Activated T-cell treated with anti-CD3 and anti-CD28 coated beads, Interleukin-2, amount 50 U/mL, for 72 hours (primary cell): ENCODE measurements at places on chromosomes 11 and 22. TPM values are rescaled to one million over a fixed set of nuclear protein-coding genes. Genes with fewer than 3 reads are reported as not detected.

The ATP6V1E1 gene
- 89.5 TPM for total RNA-seq

The PATE4 gene
- not detected for total RNA-seq

DNA sequence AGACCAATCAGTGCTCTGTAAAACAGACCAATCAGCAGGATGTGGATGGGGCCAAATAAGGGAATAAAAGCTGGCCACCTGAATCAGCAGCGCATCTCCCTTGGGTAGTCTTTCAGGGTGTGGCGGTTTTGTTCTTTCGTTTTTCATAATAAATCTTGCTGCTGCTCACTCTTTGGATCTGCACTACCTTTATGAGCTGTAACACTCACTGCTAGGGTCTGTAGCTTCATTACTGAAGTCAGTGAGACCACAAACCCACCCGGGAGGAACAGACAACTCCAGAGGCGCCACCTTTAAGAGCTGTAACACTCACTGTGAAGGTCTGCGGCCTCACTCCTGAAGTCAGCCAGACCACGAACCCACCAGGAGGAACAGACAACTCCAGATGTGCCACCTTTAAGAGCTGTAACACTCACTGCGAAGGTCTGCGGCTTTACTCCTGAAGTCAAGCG is 175.5 kb upstream of the PDGFD start:
- DNase-seq, result no peak
- H3K4me3 ChIP-seq, result no peak overlapping the region
- no peaks in the 10 kb centered on the region for H3K27me3 ChIP-seq
- H3K27ac ChIP-seq, result no peak overlapping the region
- no peaks in the 10 kb centered on the region for H3K4me1 ChIP-seq

DNA sequence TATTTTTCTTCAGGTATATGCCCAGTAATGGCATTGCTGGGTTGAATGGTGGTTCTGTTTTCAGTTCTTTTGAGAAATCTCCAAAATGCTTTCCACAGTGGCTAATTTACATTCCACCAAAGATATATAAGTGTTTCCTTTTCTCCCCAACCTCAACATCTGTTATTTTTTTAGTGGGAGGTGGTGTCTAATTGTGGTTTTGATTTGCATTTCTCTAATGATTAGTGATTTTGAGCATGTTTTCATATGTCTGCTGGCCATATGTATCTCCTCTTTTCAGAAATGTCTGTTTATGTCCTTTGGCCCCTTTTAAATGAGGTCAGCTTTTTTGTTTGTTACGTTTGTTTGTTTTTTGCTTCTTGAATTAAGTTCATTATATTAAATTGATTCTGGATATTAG is 760.2 kb downstream of the KCNA4 start:
- H3K27me3 ChIP-seq, result no peaks in the 10 kb centered on the region
- no peaks in the 10 kb centered on the region for H3K4me1 ChIP-seq
- no peak overlapping the region for H3K27ac ChIP-seq
- H3K4me3 ChIP-seq, result no peak overlapping the region

GRCh38 chr11:123187665-123188507 is 7.2 kb downstream of the CLMP start:
- no peaks in the 10 kb centered on the region for H3K36me3 ChIP-seq
- no peak overlapping the region for H3K27ac ChIP-seq
- H3K4me3 ChIP-seq, result peak overlapping the region; percentile 33
- peaks cover 58% of the 10 kb centered on the region for H3K27me3 ChIP-seq
- no peak for DNase-seq

GRCh38 chr11:70158757-70159389 is 44.2 kb upstream of the FADD start:
- no peaks in the 10 kb centered on the region for H3K36me3 ChIP-seq
- H3K4me1 ChIP-seq, result no peaks in the 10 kb centered on the region
- H3K4me3 ChIP-seq, result no peak overlapping the region
- DNase-seq, result no peak

DNA sequence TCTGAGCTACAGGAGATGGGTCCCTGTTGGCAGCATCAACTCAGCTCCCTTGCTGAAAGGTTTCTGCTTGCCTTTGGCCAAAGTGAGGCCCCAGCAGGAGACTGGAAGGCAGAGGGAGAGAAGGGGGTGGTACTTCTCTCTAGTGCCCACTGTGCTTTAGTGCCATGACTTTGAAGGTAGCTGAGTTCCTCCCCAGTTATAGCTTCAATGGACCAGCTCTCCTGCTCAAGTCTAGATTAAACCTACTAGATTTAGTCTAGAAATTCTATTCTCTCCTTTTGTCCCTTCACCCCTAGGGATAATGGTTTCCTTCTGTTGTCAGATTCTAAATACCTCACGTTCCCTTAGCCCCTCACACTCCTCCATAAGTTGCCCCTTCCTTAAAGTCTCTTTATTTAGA is 119.2 kb downstream of the TIMP3 start:
- no peak for DNase-seq
- H3K4me3 ChIP-seq, result no peak overlapping the region
- H3K36me3 ChIP-seq, result no peaks in the 10 kb centered on the region

GRCh38 chr11:115670538-115671205 is 166.5 kb upstream of the CADM1 start:
- no peaks in the 10 kb centered on the region for H3K36me3 ChIP-seq
- no peaks in the 10 kb centered on the region for H3K27me3 ChIP-seq
- H3K4me1 ChIP-seq, result no peaks in the 10 kb centered on the region
- no peak overlapping the region for H3K4me3 ChIP-seq
